Dermis microvascular lymphatic vessel endothelial cell (primary cell): ENCODE measurements at places on chromosomes 13 and 19. TPM values are rescaled to one million over a fixed set of nuclear protein-coding genes. Genes with fewer than 3 reads are reported as not detected.
A peak's percentile ranks its signal among the peaks of the same experiment; 100 is the strongest.

DNA sequence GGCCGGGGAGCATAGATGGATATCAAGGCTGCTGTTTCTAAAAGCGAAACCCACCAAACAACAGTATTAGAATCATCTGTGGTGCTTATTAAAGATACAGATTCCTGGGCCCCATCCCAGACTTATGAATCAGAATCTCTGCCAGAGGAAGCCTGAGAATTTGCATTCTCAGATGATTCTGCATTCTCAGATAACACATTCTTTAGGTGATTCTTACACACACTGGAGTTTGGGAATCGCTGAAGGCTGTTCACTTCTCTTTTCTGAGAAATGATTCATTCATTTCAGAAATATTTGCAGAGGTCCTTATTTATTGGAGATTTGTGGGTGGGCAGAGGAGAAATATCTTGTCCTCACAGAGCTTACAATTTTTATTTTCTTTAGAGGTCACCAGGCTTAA is 24.4 kb downstream of the ALOX5AP start:
- DNase-seq: no peak

DNA sequence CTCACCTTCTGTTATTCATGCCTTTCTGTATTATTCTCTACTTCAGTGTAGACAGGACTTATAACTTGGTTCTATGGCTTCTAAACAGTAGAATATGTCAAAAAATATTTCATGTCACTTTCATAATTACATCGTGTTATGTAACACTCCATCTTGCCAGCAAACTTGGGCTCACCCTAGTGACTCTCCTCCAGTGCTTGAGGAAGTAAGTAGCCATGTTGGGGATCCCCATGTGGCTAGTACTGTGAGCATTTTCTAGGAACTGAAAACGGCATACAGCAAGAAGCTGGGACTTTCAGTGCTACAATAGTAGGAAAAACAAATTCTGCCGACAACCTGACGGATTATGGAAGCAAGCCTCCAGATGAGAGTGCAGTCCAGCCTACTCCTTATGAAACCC is 495.6 kb downstream of the SLITRK6 start:
- no peak for DNase-seq

GRCh38 chr13:44110091-44110621 is 230.5 kb downstream of the LACC1 start:
- no peak for DNase-seq

GRCh38 chr13:27977476-27978300 is 8.6 kb upstream of the CDX2 start:
- peak; percentile 33 for DNase-seq

DNA sequence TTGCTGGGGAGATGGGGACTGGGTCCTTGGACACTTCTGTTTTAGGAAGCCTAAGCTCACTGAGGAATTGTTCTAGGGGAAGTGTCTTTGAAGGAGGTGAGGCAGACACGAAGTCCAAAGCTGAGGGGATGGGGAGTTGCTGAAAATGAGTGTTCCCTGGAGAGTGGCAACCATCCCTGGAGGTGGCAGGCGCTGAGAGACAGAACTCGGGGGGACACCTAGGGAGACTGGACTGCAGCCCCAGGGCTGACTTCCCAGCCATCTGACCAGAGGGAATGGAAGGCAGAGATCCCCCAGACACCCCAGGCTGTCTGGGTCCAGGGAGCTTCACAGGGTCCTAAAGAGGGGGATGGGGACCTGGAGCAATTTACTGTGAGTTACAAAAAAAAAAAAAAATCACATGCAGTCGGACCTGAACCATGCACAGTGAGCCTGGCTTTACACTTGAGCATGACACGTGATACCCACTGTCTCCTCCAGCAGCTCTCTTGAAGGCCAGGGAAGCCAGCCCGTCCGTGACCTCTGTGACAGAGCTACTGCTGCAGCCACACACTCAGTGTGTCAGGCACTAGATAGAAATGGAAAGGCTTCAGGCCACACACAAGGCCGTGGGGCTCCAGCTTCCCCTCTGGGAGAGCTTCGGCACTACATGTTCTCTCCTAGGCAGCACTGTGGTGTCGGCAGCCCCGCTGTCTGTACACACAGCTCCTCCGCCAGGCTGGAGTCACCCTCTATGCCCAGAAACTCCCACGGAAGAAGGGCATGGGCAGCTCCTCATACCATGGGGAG is 77.1 kb upstream of the KCTD15 start:
- no peak for DNase-seq

The ZSCAN18 gene
- total RNA-seq: 10.5 and 25.8 TPM in 2 replicates

DNA sequence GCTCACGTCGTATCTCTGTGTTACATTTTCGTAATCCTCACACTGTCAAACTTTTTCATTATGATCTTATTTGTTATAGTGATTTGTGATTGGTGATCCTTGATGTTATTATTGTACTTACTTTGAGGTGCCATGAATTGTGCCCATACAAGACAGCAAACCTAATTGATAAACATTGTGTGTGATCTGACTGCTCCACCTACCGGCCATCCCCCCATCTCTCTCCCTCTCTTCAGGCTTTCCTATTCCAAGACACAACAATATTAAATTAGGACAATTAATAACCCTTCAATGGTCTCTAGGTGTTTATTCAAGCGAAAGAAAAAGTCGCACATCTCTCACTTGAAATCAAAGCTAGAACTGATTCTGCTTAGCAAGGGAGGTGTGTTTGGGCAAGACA is 349.3 kb downstream of the RBM26 start:
- no peak for DNase-seq
